ENCODE measurements at places on chromosomes 13 and 19. TPM values are rescaled to one million over a fixed set of nuclear protein-coding genes. Genes with fewer than 3 reads are reported as not detected.

Gene LILRB1
- total RNA-seq = not detected

Gene NOVA2
- not detected for total RNA-seq

Gene ZNF382
- 1.4 TPM for total RNA-seq

Gene NKG7
- total RNA-seq = not detected

Gene BLOC1S3
- total RNA-seq = 12.9 TPM

Data from HFFc6 (cell line).